Astrocyte (in vitro differentiated cells and primary cell): ENCODE measurements at places on chromosomes 1 and 21. TPM values are rescaled to one million over a fixed set of nuclear protein-coding genes. Genes with fewer than 3 reads are reported as not detected.

DNA sequence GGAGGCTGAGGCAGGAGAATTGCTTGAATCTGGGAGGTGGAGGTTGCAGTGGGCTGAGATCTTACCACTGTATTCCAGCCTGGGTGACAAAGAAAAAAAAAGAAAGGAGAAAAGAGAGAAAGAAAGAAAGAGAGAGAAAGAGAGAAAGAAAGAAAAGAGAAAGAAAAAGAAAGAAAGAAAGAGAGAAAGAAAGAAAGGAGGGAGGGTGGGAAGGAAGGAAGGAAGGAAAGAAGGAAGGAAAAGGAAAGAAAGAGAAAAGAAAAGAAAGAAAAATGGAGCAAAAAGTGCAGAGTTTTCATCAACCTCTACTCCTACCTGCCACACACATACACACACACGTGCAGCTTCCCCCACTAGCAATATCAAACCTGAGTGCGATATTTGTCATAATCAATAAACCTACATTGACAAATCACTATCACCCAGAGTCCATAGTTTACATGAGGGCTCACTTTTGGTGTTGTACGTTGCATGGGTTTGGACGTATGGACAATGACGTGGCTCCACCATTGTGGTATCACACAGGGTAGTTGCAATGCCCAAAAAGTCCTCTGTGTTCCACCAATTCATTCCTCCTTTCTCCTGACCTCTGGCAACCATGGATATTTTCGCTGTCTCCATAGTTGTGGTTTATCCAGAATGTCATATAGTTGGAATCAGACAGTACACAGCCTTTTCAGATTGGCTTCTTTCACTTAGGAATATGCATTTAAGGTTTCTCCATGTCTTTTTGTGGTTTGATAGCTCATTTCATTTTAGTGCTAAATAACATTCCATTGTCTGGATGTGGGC is 36.5 kb downstream of the EVA1C start:
- H3K4me3 ChIP-seq, result no peak overlapping the region
- no peaks in the 10 kb centered on the region for H3K27me3 ChIP-seq
- DNase-seq, result peak; percentile 80
- H3K27ac ChIP-seq, result no peak overlapping the region

POFUT2 gene
- 109 and 119 TPM in 2 replicates for total RNA-seq

DNA sequence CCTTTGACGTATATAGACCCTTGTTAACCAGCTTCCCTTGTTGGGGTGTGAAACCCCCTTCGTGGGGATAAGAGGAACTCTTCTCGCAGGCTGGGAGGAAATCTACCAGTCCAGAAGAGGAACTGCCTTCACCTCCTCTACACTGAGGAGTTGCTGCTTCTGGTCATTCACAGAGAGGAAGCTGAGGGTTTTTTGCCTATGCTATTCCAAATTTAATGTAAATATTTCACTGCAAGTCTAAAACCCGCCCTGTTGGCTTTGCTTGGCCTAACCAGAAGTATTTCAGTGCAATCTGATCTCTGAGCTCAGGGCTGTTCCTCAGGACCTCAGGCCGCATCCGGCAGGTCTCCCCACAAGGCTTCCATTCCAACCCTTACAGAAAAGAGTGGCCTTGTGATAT is 150.1 kb downstream of the HIVEP3 start:
- H3K36me3 ChIP-seq, result no peaks in the 10 kb centered on the region
- no peaks in the 10 kb centered on the region for H3K27me3 ChIP-seq
- no peak overlapping the region for H3K4me3 ChIP-seq

- H3K4me3 ChIP-seq, result no peak overlapping the region
- H3K27ac ChIP-seq, result no peak overlapping the region
- H3K4me1 ChIP-seq, result peaks cover 13% of the 10 kb centered on the region
- no peak for DNase-seq
- no peaks in the 10 kb centered on the region for H3K27me3 ChIP-seq
Observed at GRCh38 chr1:234188454-234188792, 184.8 kb upstream of the COA6 start.

SLC5A9 gene
- total RNA-seq, result not detected in 2 replicates

TRIM67 gene
- 0.89 and 1.1 TPM in 2 replicates for total RNA-seq

GRCh38 chr1:203271018-203271743 is 34.1 kb upstream of the BTG2 start:
- H3K36me3 ChIP-seq, result no peaks in the 10 kb centered on the region
- H3K4me1 ChIP-seq, result peaks cover 14% of the 10 kb centered on the region
- H3K27ac ChIP-seq, result no peak overlapping the region
- no peak overlapping the region for H3K4me3 ChIP-seq
- peak; percentile 64 for DNase-seq

SLC30A1 gene
- total RNA-seq, result 34.9 and 35.0 TPM in 2 replicates

DNA sequence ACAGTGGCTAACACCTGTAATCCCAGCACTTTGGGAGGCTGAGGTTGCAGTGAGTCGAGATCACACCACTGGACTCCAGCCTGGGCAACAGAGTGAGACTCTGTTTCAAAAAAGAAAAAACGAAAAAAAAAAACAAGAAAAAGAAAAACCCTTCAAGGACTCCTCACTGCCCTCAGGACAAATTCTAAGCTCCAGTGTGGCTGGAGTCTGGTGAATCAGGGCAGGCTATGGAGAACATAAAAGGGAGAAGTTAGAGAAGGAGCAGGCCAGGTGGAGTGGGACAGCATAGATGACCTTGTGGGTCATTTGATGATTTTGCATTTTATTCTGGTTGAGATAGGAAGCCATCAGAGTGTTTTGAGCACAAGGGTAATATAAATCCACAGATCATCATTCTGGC is 12.5 kb upstream of the UAP1 start:
- H3K4me3 ChIP-seq, result no peak overlapping the region
- no peaks in the 10 kb centered on the region for H3K27me3 ChIP-seq
- H3K36me3 ChIP-seq, result no peaks in the 10 kb centered on the region
- no peak for DNase-seq
- H3K4me1 ChIP-seq, result no peaks in the 10 kb centered on the region

GRCh38 chr1:17494114-17494729 is 45.3 kb upstream of the ARHGEF10L start:
- H3K27ac ChIP-seq, result no peak overlapping the region
- H3K4me3 ChIP-seq, result no peak overlapping the region
- peak; percentile 41 for DNase-seq
- H3K27me3 ChIP-seq, result peaks cover 8% of the 10 kb centered on the region
- H3K36me3 ChIP-seq, result no peaks in the 10 kb centered on the region

- H3K27me3 ChIP-seq, result no peaks in the 10 kb centered on the region
- H3K4me1 ChIP-seq, result no peaks in the 10 kb centered on the region
- no peak for DNase-seq
- no peak overlapping the region for H3K4me3 ChIP-seq
- no peak overlapping the region for H3K27ac ChIP-seq
Observed at GRCh38 chr1:160449494-160449893, 49.1 kb downstream of the VANGL2 start.

INTS11 gene
- 75.9 and 84.8 TPM in 2 replicates for total RNA-seq

GRCh38 chr1:172727956-172728603 is 69.2 kb downstream of the FASLG start:
- H3K4me3 ChIP-seq, result no peak overlapping the region
- H3K4me1 ChIP-seq, result peaks cover 3% of the 10 kb centered on the region
- no peak overlapping the region for H3K27ac ChIP-seq
- no peaks in the 10 kb centered on the region for H3K36me3 ChIP-seq
- DNase-seq, result no peak
- H3K27me3 ChIP-seq, result no peaks in the 10 kb centered on the region

GRCh38 chr1:44294588-44295007 is 60.5 kb downstream of the ERI3 start:
- H3K36me3 ChIP-seq, result peaks cover 4% of the 10 kb centered on the region
- no peak overlapping the region for H3K4me3 ChIP-seq
- no peaks in the 10 kb centered on the region for H3K4me1 ChIP-seq
- no peak overlapping the region for H3K27ac ChIP-seq

CRP gene
- total RNA-seq, result not detected in 2 replicates

L1TD1 gene
- total RNA-seq, result 9.9 and 10.6 TPM in 2 replicates

DNA sequence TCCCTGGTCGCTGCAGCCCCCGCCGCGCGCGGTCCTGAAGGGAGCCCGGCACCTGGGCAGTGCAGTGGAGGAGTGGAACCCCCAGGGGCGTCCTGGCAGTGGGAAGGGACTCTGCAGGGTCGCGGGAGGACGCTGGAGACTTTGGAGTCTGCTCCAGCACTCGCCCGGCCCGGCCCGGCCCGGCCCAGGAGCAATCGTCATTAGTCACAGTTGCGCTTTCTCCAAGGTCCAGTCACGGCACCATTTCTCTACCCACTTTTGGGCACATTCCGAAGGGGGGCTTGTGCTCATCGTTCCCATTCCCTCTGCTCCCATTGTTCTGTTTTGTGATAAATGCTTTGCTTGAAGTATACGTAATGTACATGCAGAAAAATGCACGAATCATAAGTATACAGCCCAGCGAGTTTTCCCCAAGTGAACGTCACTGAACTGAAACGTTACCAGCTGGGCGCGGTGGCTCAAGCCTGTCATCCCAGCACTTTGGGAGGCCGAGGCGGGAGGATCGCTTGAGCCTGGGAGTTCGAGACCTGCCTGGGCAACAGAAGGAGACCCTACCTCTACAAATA is 999 bp downstream of the THAP3 start:
- no peaks in the 10 kb centered on the region for H3K27me3 ChIP-seq
- peaks cover 16% of the 10 kb centered on the region for H3K36me3 ChIP-seq
- DNase-seq, result peak; percentile 39
- peak overlapping the region; percentile 55 for H3K27ac ChIP-seq
- H3K4me1 ChIP-seq, result peaks cover 10% of the 10 kb centered on the region
- H3K4me3 ChIP-seq, result peak overlapping the region; percentile 83

GRCh38 chr1:92299477-92300150 is 755 bp downstream of the RPAP2 start:
- peaks cover 5% of the 10 kb centered on the region for H3K36me3 ChIP-seq
- no peaks in the 10 kb centered on the region for H3K27me3 ChIP-seq
- peaks cover 11% of the 10 kb centered on the region for H3K4me1 ChIP-seq
- peak overlapping the region; percentile 90 for H3K4me3 ChIP-seq
- DNase-seq, result no peak
- peak overlapping the region; percentile 93 for H3K27ac ChIP-seq

DNA sequence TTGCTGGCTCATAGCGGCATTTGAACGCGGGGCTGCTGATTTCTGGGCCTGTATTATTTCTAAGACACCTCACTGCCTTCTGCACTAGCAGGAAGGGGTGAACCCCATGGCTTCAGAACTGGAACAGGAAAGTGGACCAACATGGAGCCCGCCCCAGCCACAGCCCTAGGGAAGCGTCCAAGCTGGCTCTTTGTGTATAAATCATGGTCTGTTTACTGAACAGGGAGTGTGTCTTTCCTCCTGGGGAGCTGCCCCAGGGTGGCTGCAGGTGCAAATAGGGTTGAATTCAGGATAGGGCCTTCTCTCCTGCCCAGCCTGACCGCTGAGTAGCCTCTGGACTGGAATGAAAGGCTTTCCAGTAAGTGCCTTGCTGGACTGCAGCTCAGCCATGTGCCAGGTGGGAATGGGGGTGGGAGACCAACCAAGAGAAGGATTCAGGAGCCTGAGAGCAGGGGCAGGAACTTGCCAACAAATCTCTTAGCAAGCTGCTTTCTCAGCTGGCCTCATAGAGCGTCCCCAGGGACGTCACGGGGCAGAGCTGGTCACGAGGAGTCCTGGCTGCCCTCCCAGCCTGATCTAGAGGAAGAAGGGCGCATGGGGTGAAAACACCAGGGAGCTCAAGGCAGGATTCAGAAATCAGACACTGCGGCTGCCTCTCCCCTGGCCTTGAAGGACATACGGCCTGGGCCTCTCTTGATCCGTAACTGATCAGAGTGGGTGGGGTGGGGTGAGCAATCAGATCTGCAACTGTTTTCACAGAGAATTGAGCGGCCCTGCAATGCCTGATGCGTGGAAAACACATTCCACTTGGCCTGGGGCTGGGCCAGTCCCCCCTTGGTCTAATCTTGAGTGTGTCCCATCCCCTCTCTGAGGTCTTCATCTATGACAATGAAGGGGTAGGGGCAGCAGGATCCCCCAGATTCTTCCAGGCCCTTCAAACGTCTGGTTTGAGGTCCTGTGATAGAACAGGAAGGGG is 56.5 kb upstream of the SELENON start:
- no peaks in the 10 kb centered on the region for H3K4me1 ChIP-seq
- peaks cover 10% of the 10 kb centered on the region for H3K27me3 ChIP-seq
- H3K4me3 ChIP-seq, result no peak overlapping the region
- no peaks in the 10 kb centered on the region for H3K36me3 ChIP-seq
- peak; percentile 25 for DNase-seq

CNTN2 gene
- 0.07 and 0.23 TPM in 2 replicates for total RNA-seq

TMEM200B gene
- total RNA-seq, result 3.6 and 4.7 TPM in 2 replicates

KPRP gene
- total RNA-seq, result not detected in 2 replicates

DNA sequence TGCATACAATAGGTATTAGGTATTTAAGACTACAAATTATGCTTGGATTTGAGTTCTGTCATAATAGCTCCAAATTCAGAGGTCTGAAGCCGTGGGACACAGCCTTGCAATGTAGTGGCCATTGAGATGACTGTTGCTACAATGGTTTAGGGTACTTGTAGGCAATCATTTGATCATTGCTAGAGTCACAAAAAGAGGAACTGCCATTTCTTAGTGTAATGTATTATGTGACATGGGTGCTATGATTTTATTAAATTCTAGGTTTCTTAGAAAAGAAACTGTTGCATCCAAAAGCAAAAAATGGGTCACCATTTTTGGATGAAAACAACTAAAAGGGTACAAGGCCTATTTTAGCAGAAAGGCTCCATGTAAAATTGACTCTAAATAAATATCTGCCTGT is 129.9 kb upstream of the ZNF644 start:
- no peak for DNase-seq
- H3K4me1 ChIP-seq, result no peaks in the 10 kb centered on the region
- no peak overlapping the region for H3K27ac ChIP-seq
- H3K27me3 ChIP-seq, result no peaks in the 10 kb centered on the region
- H3K4me3 ChIP-seq, result no peak overlapping the region

DNA sequence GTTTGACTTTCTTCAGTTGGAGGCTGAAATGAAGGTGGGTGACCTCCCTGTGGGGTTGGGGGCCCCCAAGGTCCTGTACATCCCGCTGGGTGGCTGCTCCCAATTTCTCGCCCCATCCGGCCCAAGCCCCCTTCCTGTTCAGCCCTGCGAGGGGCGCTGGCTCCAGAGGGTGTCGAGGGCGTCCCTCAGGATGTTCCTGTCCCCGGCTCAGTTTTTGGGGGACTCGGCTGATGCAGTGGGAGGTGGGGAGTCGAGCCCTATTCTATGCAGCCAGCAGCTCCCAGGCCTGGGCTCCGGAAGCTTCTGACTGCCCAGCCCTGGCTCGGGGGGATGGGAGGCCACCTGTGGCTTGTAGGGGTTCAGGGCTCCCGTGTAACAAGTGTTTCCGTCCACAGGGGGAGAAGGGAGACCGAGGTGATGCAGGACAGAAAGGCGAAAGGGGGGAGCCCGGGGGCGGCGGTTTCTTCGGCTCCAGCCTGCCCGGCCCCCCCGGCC is 38.2 kb downstream of the SLC19A1 start:
- H3K27ac ChIP-seq, result no peak overlapping the region
- no peaks in the 10 kb centered on the region for H3K36me3 ChIP-seq
- H3K27me3 ChIP-seq, result no peaks in the 10 kb centered on the region
- no peaks in the 10 kb centered on the region for H3K4me1 ChIP-seq
- DNase-seq, result no peak

GRCh38 chr21:45548711-45549491 is 6.7 kb upstream of the SLC19A1 start:
- DNase-seq, result no peak
- H3K36me3 ChIP-seq, result no peaks in the 10 kb centered on the region
- H3K27me3 ChIP-seq, result no peaks in the 10 kb centered on the region
- H3K4me3 ChIP-seq, result no peak overlapping the region

GRCh38 chr1:204112876-204113730 is 38.7 kb downstream of the ETNK2 start:
- H3K27ac ChIP-seq, result no peak overlapping the region
- no peak for DNase-seq
- no peaks in the 10 kb centered on the region for H3K36me3 ChIP-seq

LRRC53 gene
- not detected in 2 replicates for total RNA-seq

AGMAT gene
- total RNA-seq, result 0.41 and 0.53 TPM in 2 replicates

- H3K4me1 ChIP-seq, result peaks cover 16% of the 10 kb centered on the region
- peak overlapping the region; percentile 55 for H3K27ac ChIP-seq
- H3K27me3 ChIP-seq, result peaks cover 2% of the 10 kb centered on the region
- peak; percentile 81 for DNase-seq
- no peaks in the 10 kb centered on the region for H3K36me3 ChIP-seq
- peak overlapping the region; percentile 29 for H3K4me3 ChIP-seq
Observed at GRCh38 chr21:45555557-45556301, 13.5 kb upstream of the SLC19A1 start.
